ENCODE measurements at places on chromosomes 11 and 22.

- DNase-seq = peak; percentile 76
- peaks cover 10% of the 10 kb centered on the region for H3K36me3 ChIP-seq
- H3K27ac ChIP-seq = no peak overlapping the region
- no peak overlapping the region for H3K4me3 ChIP-seq
- no peaks in the 10 kb centered on the region for H3K27me3 ChIP-seq
- H3K4me1 ChIP-seq = peaks cover 50% of the 10 kb centered on the region
Observed at GRCh38 chr11:10654811-10655150, 38.8 kb downstream of the IRAG1 start.

DNA sequence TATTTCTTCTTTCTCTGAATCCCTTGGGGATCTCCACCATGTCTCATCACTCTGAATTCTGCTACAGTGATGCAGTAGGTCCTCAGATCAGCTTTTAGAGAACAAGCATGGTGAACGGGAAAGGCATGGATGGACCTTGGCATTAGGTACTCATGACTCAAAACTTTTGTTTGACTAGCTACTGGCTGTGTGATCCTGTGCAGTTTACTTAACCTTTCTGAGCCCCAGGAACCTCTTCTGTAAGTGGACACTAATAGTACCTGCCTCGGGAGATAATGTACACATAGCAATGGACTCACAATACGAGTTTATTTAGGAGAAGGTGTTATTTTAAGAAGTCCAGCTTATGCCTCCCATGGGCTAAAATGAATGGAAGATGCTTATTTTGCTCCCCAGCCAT is 184.7 kb upstream of the TBCEL start:
- no peaks in the 10 kb centered on the region for H3K4me1 ChIP-seq
- H3K36me3 ChIP-seq = no peaks in the 10 kb centered on the region
- no peak overlapping the region for H3K27ac ChIP-seq
- H3K27me3 ChIP-seq = no peaks in the 10 kb centered on the region
- H3K4me3 ChIP-seq = no peak overlapping the region
- DNase-seq = no peak

DNA sequence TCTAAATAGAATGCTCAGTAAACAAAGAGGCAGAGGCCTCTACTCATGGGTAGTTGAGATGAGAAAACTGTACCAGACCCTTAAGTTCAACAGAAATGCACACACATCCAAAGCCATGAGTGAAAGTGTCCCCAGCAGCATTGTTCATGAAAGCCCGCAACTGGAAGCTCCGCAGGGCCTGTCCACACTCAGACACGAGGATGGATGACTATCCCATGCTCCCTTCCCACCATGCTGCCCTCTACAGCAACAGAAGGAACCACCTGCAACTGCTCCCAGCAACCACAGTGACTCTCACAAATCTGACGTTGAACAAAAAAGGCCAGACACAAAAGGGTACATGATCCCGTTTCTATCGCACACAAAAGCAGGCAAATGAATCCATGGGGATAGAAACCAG is 76.9 kb upstream of the ANO1 start:
- H3K27ac ChIP-seq = no peak overlapping the region
- peaks cover 9% of the 10 kb centered on the region for H3K4me1 ChIP-seq
- H3K4me3 ChIP-seq = no peak overlapping the region
- no peak for DNase-seq

GRCh38 chr11:31956310-31956709 is 134.6 kb upstream of the RCN1 start:
- H3K27ac ChIP-seq = no peak overlapping the region
- no peaks in the 10 kb centered on the region for H3K36me3 ChIP-seq
- no peaks in the 10 kb centered on the region for H3K27me3 ChIP-seq

DNA sequence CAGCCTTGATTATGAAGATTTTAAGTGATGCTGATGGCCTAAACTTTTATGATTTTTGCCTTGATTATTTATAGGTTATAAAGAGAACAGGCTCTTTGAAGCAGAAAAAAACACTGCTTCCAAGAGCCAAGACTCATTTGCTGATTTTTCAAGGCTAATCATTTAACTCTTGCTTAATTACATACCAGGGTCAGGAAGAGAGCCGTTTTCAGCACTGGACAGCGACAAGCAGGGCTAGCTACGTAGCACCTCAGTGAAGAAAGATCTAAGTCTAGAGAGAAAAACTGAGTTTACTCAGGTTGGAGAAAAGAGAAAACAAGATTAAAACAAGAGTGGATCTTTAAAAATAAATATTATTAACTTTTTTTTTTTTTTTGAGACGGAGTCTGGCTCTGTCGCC is 615.4 kb upstream of the B3GAT1 start:
- no peak overlapping the region for H3K4me3 ChIP-seq
- DNase-seq = peak; percentile 42
- H3K27ac ChIP-seq = no peak overlapping the region

GRCh38 chr11:16179676-16180075 is 176.7 kb downstream of the SOX6 start:
- no peak overlapping the region for H3K27ac ChIP-seq
- H3K4me1 ChIP-seq = peaks cover 3% of the 10 kb centered on the region
- no peak overlapping the region for H3K4me3 ChIP-seq
- no peaks in the 10 kb centered on the region for H3K27me3 ChIP-seq
- no peaks in the 10 kb centered on the region for H3K36me3 ChIP-seq

- peaks cover 8% of the 10 kb centered on the region for H3K4me1 ChIP-seq
- no peak overlapping the region for H3K27ac ChIP-seq
- H3K4me3 ChIP-seq = no peak overlapping the region
Observed at GRCh38 chr11:35678975-35679374, 16.4 kb downstream of the TRIM44 start.

DNA sequence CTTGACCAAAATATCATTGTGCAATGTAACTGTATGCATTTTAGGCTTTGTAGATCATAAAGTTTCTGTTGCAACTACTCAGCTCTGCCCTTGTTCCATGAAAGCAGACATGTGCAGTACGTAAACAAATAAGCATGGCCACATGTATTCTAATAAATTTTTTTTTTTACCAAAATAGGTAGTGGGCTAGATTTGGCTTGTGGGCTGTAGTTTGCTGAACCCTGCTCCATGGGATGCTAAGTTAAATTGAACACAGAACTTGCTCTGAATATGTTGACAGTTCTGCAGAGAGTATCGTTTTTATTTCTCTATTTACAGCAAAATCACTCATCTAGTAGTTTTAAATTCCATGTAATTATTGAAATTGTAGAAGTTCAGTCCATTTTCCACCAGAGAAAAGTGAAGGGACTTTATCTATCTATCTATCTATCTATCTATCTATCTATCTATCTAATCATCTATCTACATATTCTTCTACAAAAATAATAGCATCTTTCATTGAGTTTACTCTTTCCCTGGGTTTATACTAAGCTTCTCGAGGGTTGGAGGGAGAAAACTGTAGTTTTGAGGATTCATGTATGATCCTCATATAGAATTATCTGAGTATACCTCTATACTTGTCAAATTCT is 9.5 kb upstream of the OOSP4A start:
- no peak overlapping the region for H3K4me3 ChIP-seq
- H3K4me1 ChIP-seq = no peaks in the 10 kb centered on the region
- no peak overlapping the region for H3K27ac ChIP-seq
- H3K27me3 ChIP-seq = no peaks in the 10 kb centered on the region
- no peaks in the 10 kb centered on the region for H3K36me3 ChIP-seq
